Heart left ventricle (tissue), 16 donors: ENCODE measurements at places on chromosomes 16 and 17. TPM values are rescaled to one million over a fixed set of nuclear protein-coding genes. Genes with fewer than 3 reads are reported as not detected.

RNF157 gene
- total RNA-seq: 5.5 TPM

MCRIP1 gene
- 102 TPM for total RNA-seq

C16orf86 gene
- total RNA-seq: 3.7 TPM

VMP1 gene
- 36.1 TPM for total RNA-seq

ZG16 gene
- total RNA-seq: not detected

NME2 gene
- total RNA-seq: 305 TPM

MYO15A gene
- total RNA-seq: not detected

LGALS9B gene
- not detected for total RNA-seq

DNA sequence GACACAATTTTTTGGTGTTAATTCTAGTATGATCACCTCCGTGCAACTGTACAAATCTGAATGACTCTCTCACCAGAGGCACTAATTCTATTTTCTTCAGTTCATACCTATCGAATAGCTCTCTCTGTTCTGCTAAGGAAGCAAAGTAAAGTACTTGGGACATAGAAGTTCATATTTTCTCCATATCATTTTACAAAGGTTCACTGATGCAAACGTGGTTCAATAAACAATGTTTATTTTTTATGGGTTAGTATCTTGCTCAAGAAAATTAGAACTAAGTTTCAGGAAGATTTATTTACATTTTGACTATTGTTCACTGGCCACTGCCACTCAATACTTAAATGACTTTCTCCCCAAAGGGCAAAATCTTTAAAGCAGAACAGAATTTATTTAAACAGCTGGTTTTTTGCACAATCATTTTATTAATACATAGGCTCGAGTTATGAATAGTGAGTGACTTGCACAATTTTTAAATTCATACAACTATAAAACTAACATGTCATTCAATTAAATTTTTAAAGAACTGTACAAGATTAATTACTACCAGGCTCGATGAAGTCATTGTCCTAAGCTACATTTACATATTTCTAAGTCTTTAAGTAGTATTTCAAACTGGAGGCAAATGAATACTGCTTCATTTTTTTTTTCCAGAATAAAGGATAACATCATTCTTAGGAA lies 255.8 kb downstream of the C16orf95 start:
- H3K4me3 ChIP-seq: no peak overlapping the region

- no peaks in the 10 kb centered on the region for H3K36me3 ChIP-seq
- no peak for DNase-seq
- H3K27me3 ChIP-seq: no peaks in the 10 kb centered on the region
- H3K4me1 ChIP-seq: peaks cover 8% of the 10 kb centered on the region
Observed at GRCh38 chr17:10186771-10187410, 11.5 kb downstream of the GAS7 start.

GRCh38 chr16:15035163-15035729 lies 20.6 kb downstream of the NTAN1 start:
- peaks cover 8% of the 10 kb centered on the region for H3K4me1 ChIP-seq
- peak overlapping the region; percentile 63 for H3K27ac ChIP-seq
- no peaks in the 10 kb centered on the region for H3K27me3 ChIP-seq
- peaks cover 2% of the 10 kb centered on the region for H3K36me3 ChIP-seq
- DNase-seq: no peak

DNA sequence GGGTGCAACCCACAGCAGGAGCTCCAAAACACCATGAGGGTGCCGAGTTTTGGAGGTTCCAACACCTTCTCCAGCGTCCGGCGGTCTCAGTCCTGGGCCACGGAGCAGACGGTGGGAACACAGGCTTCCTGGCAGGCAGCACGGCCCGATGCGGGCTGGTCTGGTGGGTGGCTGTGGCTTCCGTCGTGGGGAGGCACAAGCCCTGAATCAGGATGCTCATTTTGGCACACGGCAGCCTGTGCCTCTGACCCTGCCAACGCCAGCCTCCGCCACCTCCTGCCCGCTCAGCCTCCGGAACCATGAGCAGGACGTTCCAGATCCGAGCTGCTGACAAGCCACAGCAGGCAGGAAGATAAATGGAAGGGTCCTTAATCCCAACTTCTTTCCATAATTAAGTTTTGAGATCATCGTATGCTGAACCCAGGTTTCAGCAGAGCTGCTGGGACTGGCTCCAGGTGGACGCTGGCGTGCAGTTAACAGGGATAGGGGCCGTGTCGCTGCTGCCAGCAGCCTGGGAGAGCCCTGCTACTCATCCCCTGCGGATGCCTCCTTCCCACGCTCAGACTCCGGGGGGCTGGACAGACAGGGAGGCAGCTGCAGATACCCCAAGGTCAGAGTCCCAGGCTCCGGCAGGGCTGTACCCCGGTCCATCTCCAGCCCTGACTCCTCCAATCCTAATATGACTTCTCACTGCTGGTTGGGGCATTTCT lies 136.6 kb downstream of the ENGASE start:
- no peak for DNase-seq
- H3K4me3 ChIP-seq: no peak overlapping the region
- peaks cover 56% of the 10 kb centered on the region for H3K27me3 ChIP-seq

DNA sequence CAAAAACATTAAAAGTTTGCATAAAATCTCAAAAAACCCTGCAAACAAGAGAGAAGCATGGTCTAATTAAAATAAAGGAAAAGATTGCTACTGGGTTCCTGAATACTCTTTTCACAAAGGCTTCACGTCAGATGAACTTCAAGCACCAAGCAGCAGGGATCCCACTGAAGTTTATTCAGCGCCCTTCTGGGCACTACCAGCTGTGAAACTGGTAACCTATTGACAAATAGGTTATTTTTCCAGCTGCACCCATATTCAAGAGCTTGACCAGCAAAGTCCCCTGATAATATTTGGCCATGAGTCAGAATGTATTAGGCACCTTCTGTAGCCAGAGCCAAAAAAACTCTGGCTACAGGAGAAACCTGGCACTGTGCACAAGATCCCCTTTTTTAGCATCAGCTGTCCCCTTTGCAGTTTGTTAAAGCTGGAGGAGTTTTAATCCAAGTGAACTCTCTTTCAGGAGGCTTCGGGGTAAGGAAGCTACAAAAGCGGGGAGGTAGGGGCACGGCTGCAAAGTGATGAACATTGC lies 60.3 kb downstream of the GRIN2A start:
- no peaks in the 10 kb centered on the region for H3K4me1 ChIP-seq
- H3K27me3 ChIP-seq: no peaks in the 10 kb centered on the region
- H3K4me3 ChIP-seq: no peak overlapping the region
- H3K36me3 ChIP-seq: no peaks in the 10 kb centered on the region
- DNase-seq: no peak

GRCh38 chr17:31581491-31581890 lies 190.0 kb downstream of the RAB11FIP4 start:
- H3K4me1 ChIP-seq: peaks cover 21% of the 10 kb centered on the region
- peak overlapping the region; percentile 86 for H3K27ac ChIP-seq
- DNase-seq: peak; percentile 59
- H3K27me3 ChIP-seq: no peaks in the 10 kb centered on the region
- no peaks in the 10 kb centered on the region for H3K36me3 ChIP-seq

- no peaks in the 10 kb centered on the region for H3K4me1 ChIP-seq
- no peak overlapping the region for H3K4me3 ChIP-seq
- no peak for DNase-seq
- no peaks in the 10 kb centered on the region for H3K36me3 ChIP-seq
- H3K27ac ChIP-seq: no peak overlapping the region
- no peaks in the 10 kb centered on the region for H3K27me3 ChIP-seq
Observed at GRCh38 chr16:49810831-49811230, 45.1 kb downstream of the ZNF423 start.

GRCh38 chr17:47714773-47715396 lies 18.2 kb upstream of the TBX21 start:
- DNase-seq: no peak
- H3K27ac ChIP-seq: peak overlapping the region; percentile 27
- peaks cover 12% of the 10 kb centered on the region for H3K36me3 ChIP-seq
- no peak overlapping the region for H3K4me3 ChIP-seq
- no peaks in the 10 kb centered on the region for H3K27me3 ChIP-seq

DNA sequence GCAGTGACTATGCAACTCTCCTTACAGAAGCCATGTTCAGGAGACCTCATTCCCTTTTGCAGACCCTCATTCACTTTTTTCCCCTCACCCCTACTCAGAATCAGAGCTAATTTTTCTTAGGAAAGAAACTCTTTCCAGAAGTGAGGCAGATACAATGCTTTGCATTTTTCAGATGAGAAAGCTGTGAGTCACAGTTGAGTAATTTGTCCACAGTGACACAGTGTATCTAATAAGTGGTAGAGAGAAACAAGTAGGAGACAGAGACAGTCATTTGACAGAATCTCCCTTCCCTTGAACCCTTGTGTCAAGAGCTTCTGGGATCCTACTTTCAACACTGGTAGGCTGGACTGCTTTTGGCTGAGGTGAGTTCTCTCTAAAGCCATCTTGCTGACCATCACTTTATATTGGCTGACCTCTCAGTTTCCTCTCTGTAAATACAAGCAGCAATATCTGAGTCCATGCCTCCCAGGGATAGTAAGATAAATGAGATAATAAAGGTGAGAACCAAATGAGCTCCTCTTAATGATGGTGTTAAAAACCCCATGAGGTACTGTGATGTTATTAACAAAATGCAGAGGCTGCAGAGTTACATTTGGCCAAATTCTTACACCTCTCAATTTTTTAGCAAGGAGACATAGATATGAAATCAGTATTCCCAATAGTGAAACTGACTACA lies 130.8 kb downstream of the CA10 start:
- DNase-seq: no peak
- H3K36me3 ChIP-seq: no peaks in the 10 kb centered on the region

- H3K4me3 ChIP-seq: no peak overlapping the region
- H3K27me3 ChIP-seq: no peaks in the 10 kb centered on the region
- DNase-seq: no peak
- H3K4me1 ChIP-seq: peaks cover 33% of the 10 kb centered on the region
- H3K36me3 ChIP-seq: peaks cover 2% of the 10 kb centered on the region
Observed at GRCh38 chr17:2691069-2691871, 20.3 kb downstream of the CLUH start.

DNA sequence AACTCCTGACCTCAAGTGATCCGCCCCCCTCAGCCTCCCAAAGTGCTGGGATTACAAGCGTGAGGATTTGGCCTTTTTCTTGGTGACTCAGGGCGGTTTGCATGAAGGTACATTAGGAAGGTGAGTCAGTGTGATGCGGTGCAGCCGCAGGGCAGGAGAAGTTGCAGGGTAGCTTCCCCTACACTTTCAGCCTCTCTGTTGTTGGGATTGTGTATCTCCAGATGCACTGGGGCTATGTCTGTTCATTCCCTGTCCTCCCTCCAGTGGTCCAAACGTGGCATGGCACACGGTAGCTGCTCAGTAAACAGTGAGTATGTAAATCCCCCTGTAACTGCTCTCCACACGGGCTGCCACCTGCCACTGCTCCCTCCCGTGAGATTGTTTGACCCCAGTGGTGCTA lies 109.1 kb upstream of the CDC42EP4 start:
- no peak overlapping the region for H3K27ac ChIP-seq
- no peak for DNase-seq
- no peaks in the 10 kb centered on the region for H3K27me3 ChIP-seq

GRCh38 chr16:56363181-56363716 lies 62.1 kb downstream of the AMFR start:
- peaks cover 74% of the 10 kb centered on the region for H3K36me3 ChIP-seq
- no peak overlapping the region for H3K27ac ChIP-seq
- H3K4me1 ChIP-seq: no peaks in the 10 kb centered on the region
- no peak overlapping the region for H3K4me3 ChIP-seq
- no peaks in the 10 kb centered on the region for H3K27me3 ChIP-seq

- no peaks in the 10 kb centered on the region for H3K36me3 ChIP-seq
- H3K27me3 ChIP-seq: no peaks in the 10 kb centered on the region
- DNase-seq: peak; percentile 42
- peaks cover 10% of the 10 kb centered on the region for H3K4me1 ChIP-seq
- no peak overlapping the region for H3K4me3 ChIP-seq
Observed at GRCh38 chr17:19239544-19239943, 2.4 kb downstream of the EPN2 start.

- H3K4me1 ChIP-seq: no peaks in the 10 kb centered on the region
- no peak for DNase-seq
- no peak overlapping the region for H3K27ac ChIP-seq
- H3K4me3 ChIP-seq: no peak overlapping the region
Observed at GRCh38 chr16:52379551-52379950, 167.4 kb downstream of the TOX3 start.

DNA sequence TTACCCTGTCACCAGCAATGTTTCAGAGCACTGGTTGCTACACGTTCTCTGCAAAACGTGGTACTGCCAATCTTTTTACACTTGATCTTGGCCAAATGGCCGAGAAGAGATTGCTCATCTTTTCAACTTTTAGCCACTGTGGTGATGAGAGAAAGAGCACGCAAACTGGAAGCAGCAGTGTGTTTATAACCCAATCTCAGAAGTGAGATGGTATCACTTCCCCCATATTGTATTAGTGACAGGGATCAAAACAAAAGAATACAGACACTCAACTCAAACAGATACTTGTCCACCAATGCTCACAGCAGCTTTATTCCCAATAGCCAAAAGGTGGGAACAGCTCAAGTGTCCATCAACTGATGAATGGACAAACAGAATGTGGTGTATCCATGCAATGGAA lies 72.1 kb upstream of the FA2H start:
- no peaks in the 10 kb centered on the region for H3K27me3 ChIP-seq
- no peak overlapping the region for H3K27ac ChIP-seq
- no peak for DNase-seq

- H3K27me3 ChIP-seq: no peaks in the 10 kb centered on the region
- H3K4me1 ChIP-seq: peaks cover 14% of the 10 kb centered on the region
- peak overlapping the region; percentile 27 for H3K27ac ChIP-seq
- peak; percentile 41 for DNase-seq
Observed at GRCh38 chr17:61331178-61331577, 68.5 kb upstream of the TBX2 start.

GRCh38 chr16:50694206-50694605 lies 800 bp downstream of the NOD2 start:
- DNase-seq: no peak
- H3K27me3 ChIP-seq: peaks cover 4% of the 10 kb centered on the region
- H3K4me3 ChIP-seq: peak overlapping the region; percentile 62
- no peak overlapping the region for H3K27ac ChIP-seq
- H3K36me3 ChIP-seq: no peaks in the 10 kb centered on the region

- no peaks in the 10 kb centered on the region for H3K36me3 ChIP-seq
- H3K4me3 ChIP-seq: no peak overlapping the region
- DNase-seq: peak; percentile 88
- H3K4me1 ChIP-seq: peaks cover 24% of the 10 kb centered on the region
- H3K27me3 ChIP-seq: no peaks in the 10 kb centered on the region
Observed at GRCh38 chr16:84922351-84923120, 88.8 kb downstream of the ZDHHC7 start.
